Right renal cortex interstitium (tissue), 3 donors: ENCODE measurements at places on chromosomes 4 and X. TPM values are rescaled to one million over a fixed set of nuclear protein-coding genes. Genes with fewer than 3 reads are reported as not detected.

- no peak for DNase-seq
These were observed 109.8 kb upstream of the HPGD start for GRCh38 chr4:174631901-174632758.

The PCDH10 gene
- 5.4 TPM for polyA plus RNA-seq

The IL1RAPL1 gene
- 2.7 TPM for polyA plus RNA-seq

The NXF2 gene
- polyA plus RNA-seq = 0.62 TPM

The BST1 gene
- polyA plus RNA-seq = 17.0 TPM

DNA sequence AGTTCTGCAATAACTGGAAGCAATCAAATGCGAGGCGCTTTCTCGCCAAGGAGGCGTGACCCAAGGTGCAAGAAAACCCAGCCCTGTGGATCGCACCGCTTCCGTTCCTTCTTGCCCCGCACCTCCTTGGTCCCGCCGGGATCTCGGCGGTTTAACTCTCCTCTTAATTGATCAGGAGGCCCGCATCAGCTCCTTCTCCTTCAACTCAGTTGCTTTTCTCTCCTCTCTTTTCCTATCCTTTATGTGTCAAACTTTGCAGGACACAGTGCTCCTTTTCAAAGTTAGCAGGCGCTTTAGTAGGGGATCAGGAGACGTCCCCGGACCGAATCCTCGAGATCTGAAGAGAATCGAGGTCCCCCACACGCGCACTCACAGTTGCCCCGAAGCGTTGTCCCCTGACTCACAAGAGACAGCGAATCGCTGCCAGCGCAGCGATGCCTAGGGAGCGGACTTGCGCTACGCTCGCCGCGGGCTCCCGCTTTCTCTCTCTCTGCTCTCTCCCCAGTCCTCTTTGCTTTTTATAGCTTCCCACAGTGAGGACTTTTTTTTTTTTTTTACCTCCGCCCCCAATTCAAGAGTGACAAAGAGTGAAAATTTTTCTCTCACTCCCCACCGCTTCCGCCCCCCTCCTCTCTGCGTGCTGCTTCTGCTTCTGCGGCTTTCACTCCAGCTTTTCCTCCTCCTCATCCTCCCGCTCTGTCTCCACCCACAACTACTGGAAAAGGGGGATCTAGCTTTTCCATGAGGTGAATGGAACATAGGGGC, at the start of gene DKK2:
DKK2 (minus strand) TSS at position 495 of the 765 bp plus-strand sequence. CDS start 722 bp downstream, outside the sequence.
- DNase-seq = peak; percentile 12

The MID2 gene
- 11.8 TPM for polyA plus RNA-seq

The NSG1 gene
- polyA plus RNA-seq = 4.5 TPM

The ADH1A gene
- polyA plus RNA-seq = 0.64 TPM

DNA sequence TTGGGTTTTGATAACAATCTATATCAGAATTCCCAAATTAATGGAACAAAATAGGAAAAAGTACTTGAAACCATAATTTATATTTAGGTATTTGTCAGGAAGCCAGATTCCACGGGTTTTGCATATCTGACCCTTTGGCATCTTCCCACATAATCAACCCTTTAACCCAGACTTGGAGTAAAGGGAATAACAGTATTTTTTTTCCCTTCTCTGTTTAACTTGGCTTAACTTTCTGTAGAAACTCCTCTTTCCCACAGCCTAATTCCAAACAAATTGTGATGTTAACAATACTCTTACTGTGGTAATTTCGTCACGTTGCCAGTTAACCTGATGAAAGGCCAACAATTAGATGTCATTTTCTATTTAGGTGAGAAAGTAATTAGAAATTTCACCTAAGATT, 49.4 kb upstream of the GUCY1A1 start:
- no peak for DNase-seq
